Stimulated activated CD8-positive, alpha-beta memory T cell treated with anti-CD3 and anti-CD28 coated beads, Interleukin-4, amount 100 ng/mL, for 1 hour (primary cell): ENCODE measurements at places on chromosomes 3 and 15.

DNA sequence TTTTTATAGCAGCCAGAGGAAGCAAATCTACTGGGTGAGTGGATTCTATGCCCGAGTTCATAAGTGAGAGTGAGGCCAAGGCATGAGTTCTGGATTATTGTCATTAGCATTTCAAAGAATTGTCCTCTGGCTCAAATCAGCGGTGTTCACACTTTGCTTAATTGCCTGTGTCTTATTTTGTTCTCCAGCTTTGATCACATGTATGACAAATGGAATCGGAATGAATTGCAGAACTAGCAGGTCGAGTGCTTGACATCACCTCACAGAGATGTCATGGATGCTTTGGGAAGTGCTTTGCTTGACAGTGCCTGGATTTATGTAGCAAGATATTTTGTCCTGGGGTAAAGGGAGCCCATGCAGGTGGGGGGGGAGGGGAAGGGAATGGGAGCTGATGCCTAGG, 68.0 kb downstream of the SH3GL3 start:
- no peak for DNase-seq

DNA sequence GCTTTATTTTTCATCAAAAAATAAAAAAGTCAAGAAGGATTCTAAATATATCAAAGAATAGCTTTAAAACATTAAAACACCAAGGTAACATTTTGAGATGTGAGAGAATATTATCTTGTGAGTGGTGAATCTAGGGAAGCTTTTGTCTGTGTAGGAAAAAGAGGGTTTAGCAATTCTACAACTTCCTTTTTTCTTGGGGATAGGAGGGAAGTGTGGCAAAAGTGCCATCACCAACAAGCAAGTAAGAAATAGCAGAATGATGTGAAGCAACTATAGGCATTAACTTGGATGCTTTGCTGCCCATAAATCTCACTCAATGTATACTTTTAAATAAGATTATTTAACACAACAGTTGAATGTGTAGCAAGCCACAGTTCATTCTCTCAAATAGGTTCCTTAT, 57.8 kb upstream of the SUCLG2 start:
- DNase-seq, result no peak

DNA sequence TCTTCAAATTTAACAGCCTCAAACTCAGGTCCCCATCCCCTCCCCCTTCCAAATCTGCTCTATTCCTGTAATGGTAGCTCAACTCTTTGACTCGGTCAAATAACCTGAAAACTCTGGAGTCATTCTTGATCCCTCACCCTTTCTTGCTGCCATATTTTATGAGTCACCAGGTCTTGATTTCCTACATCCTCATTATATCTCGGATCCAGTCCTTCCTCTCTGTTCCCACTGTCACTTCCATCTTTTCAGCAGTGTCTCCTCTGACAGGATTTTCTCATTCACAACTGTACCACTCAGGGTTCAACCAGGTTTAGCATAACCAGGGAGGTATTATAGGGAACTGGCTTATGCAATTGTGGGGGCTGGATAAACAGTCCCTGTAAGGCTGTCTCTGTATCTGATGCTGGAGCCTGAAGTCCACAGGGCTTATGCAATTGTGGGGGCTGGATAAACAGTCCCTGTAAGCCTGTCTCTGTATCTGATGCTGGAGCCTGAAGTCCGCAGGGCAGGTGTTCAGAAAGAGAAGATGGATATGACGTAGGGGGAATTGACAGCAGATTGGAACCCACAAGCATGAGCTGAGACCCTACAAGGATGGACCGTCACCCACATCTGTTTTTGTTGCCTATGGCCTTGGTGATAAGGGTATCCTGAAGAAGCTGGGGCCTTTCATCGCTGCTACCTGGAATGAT, 9.1 kb upstream of the FETUB start:
- no peak for DNase-seq

- DNase-seq, result no peak
These were observed 173.1 kb downstream of the FHIT start for GRCh38 chr3:61078048-61078752.

- DNase-seq, result no peak
These were observed 166.6 kb upstream of the ZNF717 start for GRCh38 chr3:75951941-75952340.

GRCh38 chr3:129022114-129023007, 21.3 kb downstream of the EFCC1 start:
- DNase-seq, result no peak

DNA sequence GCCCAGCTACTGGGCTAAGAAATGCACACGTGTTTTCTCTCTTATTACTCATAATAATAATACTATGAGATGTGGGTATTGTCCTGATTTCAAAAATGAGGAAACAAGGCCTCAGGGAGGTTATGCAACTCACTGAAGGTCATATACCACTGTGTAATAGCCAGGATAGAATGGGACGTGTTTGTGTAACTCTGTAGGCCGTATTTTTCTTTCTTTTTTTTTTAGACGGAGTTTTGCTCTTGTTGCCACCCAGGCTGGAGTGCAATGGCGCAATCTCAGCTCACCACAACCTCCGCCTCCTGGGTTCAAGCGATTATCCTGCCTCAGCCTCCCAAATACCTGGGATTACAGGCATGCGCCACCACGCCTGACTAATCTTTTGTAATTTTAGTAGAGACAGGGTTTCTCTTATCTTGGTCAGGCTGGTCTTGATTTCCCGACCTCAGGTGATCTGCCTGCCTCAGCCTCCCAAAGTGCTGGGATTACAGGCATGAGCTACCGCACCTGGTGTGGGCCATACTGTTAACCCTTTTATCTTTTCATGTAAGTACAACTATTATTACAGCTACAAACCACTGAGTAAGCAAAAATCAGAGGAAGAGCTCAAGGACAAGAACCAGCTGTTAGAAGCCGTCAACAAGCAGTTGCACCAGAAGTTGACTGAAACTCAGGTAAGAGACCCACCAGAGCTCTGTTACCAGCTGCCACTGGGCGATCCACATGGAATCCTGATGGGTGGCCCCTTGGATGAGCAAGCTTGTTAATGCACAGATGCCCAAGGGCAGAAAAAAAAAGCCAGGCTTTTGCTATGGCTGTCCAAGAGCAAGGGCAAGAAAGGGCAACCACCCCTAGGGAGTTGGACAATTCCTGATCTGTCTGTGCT, 6.7 kb downstream of the KNSTRN start:
- no peak for DNase-seq

- DNase-seq, result no peak
These were observed 68.6 kb upstream of the TPRG1 start for GRCh38 chr3:189103208-189103607.

GRCh38 chr15:72916897-72917296, 133.3 kb upstream of the ADPGK start:
- DNase-seq, result no peak

DNA sequence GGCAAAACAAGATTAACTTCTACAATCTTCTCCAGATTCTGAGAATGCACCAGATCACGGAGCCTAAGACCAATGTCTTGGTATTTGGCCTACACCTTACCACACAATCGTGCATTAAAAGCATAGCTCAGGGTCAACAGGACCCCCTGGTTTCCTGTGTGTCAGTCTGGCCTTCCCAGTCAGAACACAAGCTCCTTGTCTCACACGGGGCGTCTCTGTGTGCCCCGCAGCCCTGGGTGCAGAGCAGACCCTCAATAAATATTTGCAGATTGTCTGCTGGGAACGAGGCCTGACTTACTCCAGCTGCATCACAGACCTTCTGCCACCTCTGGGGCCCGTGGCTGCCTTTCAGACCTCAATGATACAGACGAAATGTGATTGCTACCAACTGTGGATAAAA, 82.5 kb upstream of the CTNNB1 start:
- no peak for DNase-seq

- DNase-seq, result no peak
These were observed 242.6 kb upstream of the RGMA start for GRCh38 chr15:93331545-93332167.

GRCh38 chr3:100635273-100635701, 25.9 kb downstream of the ADGRG7 start:
- DNase-seq, result no peak

DNA sequence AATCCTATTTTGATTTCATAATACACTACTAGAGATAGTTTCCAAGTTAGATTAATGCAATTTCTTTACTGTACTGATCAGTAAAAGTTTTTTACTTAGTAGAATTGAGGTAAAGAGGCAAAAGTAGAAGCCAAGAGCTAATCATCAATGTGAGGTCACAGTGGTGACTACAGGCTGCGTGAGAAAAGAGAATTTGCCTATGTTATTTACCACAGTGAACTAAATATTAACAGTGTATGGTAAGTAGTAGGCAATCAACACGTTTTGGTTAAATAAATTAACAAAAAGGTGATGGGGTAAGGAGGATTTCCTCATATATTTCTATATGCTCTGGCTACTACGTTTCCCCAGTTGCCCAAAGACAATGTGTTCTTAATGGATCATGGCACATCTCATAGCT, 202.2 kb upstream of the CMC1 start:
- DNase-seq, result no peak

DNA sequence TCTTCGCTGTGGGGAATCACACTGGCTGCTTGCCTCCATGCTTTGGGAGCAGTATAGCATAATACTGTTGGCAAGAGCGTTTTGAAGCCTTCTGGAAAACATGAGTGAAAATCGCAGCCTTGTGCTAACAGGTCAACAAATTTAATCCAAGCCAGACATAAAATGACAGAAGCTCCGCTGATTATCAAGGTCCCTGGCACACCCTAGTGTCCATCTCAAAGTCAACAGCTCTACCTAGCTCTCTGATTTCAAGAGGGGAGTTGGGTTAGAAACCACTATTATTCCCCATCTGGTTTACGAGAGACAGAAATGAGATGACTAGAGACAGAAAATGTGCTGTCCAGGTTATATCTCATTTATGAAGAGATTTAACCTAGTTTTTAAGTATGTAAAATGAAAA, 73.6 kb upstream of the MDFIC2 start:
- no peak for DNase-seq

DNA sequence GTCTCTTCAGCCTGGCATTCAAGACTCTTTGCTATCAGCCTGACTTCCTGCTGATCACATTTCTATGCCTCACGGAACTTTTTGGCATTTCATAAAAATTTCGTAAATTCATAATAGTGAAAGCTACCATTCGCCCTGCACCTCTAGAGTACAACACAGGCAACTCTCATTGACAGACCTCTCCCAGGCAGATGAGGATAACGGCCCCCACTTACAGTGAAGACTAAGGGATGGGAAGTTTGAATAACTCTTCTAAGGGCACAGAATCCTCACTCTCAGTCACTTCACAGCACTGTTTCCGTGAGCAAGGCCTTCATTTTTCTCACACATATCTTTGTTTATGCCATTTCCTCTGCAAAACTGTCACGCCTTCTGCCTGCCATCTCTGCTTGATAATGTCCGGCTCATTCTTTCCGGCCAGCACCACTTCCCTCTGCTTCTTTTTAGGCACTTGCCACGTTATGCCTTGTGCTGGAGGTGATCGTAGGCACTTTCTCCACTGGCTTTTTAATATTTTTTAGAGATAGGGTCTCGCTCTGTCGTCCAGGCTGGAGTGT, 224.1 kb upstream of the HES1 start:
- no peak for DNase-seq

- no peak for DNase-seq
These were observed 105.5 kb upstream of the PROK2 start for GRCh38 chr3:71890356-71890931.

- no peak for DNase-seq
These were observed 170.9 kb downstream of the IL1RAP start for GRCh38 chr3:190684776-190685175.

DNA sequence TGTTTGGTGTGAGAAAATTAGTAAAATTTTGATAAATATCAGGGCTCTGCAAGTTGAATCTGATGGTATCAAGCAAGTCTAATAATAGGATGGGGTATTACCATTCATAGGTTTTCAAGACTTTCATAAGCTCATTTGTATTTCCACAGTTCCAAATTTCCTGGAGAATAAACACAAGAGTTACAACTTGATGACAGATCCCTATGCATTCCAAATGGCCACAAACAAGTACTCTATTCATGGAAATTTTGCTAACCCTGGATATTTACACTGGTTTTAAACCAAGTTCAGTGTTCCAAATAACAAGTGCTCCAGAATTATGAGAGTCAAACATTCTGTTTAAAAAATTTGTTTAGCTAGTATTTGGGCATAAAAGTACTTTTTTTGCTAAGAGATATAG, 75.0 kb upstream of the CNTN6 start:
- DNase-seq, result no peak

- no peak for DNase-seq
These were observed 75.2 kb downstream of the LSM3 start for GRCh38 chr3:14253707-14254382.

DNA sequence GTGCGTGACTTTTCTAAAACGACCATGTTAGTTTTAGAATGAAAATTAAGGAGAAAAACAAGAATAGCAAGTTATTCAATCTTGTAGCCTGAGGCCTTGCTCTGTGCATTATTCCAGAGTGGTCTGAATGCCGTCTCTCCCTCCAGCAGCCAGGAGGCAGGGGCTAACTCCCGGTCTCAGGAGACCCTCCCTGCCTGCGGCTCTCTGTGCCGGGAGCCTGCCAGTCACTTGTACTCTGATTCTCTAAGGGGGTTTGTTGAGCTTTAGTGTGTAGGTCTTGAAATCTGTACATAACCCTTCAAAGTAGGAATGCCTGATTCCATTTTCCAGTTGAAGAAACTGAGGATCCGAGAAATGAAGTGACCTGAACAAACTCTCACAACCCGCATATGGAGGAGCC, 97.3 kb downstream of the ARNT2 start:
- DNase-seq, result no peak

DNA sequence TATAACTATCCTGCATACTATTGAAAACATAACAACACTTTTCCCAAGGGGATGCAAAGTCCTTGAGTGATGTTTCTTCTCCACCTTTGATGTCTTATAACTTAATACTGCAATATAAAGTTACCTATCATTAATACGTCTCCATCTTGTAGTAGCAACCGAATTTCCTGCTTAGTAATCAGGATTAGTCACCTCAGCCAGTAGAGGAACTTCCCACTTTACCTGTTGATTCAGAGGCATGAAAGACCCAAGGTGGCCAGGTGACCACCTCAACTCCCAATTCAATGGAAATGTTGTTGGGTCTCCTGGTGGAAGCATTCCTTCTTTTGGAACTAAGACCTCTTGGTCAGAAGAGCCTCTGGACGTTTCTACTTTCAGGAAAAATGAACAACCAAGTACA, 3.5 kb upstream of the TMCC1 start:
- no peak for DNase-seq

- no peak for DNase-seq
These were observed 24.6 kb upstream of the LRRFIP2 start for GRCh38 chr3:37198996-37199395.

- DNase-seq, result no peak
These were observed 747 bp downstream of the PDCD6IP start for GRCh38 chr3:33799202-33799551.

GRCh38 chr15:87347806-87348515, 908.6 kb downstream of the NTRK3 start:
- DNase-seq, result no peak

DNA sequence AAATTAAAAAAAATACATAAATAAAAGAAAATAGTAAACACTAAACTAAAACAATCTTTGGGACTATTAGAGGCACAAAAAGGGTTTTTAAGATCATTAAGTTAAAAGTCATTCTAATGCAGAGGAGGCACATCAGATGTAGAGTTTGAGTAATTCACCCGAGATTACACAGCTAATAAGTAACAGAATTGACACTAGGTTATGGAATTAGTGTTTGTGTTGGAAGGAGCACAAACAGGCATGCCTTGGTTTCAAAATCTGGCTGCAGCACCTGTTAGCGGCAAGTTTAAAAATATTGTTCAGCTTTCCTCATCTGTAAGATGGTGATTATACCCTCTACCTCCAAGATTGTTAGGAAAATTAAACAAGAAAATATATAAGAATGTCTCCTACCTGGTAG, 39.0 kb downstream of the RASA2 start:
- no peak for DNase-seq

- DNase-seq, result no peak
These were observed 181.7 kb upstream of the ANKRD28 start for GRCh38 chr3:15979495-15979894.
